ENCODE measurements at places on chromosomes 1 and 21.
A peak's percentile ranks its signal among the peaks of the same experiment; 100 is the strongest.

DNA sequence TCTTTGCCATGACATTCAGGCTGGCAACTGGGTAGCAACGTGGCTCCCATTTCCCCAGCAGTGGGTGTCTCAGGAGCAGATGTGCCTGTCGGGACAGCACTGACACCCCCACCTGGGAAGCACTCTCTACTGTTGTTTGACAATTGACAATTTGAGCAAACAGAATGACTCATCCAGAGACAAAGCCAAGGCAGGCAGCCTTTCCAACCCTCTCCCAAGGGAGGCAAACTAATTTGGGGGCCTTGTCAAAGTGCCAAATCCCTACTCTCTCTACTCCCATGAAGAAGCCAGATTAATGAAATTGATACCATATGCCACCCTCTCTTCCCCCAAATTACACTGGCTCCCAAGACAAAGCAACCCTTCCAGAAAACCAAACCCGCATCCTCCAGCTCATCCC, 65.6 kb downstream of the GRIK3 start:
- DNase-seq, result no peak

- DNase-seq, result no peak
Measured at GRCh38 chr1:33155877-33156538, 25.8 kb downstream of the TRIM62 start.

DNA sequence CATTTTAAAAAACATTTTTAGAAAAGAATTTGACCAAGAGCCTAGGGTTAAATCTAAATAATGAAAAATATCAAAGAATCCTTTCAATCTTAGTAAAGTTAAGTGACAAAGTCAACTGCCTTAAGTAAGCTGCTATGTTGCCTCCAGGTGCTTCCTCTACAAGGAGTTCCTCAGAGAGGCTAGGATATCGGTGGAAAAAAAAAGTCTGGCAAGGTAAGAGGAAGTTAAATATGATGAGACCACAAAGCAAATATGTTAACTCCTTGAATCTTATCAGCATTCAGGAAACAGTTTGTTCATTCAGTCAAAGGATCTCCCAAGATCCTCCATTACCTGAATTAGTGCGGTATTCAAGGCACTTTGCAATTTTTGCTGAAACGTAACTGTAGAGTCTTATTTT, 563.5 kb downstream of the PTPRC start:
- no peak for DNase-seq

DNA sequence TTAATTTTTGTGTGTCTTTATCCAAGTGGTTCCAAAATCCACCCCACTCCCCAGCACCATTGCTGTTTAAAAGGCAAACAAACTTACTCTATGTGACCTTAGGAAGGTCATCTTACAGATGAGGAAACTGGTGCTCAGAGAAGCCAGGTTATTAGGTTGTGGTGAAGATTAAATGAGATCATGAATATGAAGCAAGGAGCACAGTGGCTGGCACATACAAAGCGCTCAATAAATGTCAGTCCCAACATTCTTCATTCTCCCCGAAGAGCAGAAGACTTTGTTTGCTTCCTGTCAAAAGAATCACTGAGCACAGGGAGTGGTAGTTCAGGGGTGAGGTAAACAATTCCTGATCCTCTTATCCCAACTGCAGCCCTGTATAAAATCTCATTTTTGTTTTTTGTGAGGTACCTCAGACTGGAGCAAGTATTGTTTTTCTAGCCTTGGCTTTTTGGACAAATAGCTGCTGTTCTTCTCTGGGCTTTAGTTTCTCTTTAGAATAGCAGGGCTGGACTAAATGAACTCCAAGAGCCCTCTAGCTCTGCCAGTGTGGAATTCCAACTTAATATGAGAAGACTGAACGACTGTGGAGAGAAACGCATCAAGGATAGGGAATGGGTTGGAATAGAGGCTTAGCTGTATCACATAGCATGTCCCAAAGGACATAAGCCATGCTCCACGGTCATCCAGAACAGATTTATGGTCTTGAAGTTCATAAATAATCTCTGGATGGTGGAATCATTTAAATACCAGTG, 455.3 kb upstream of the USP24 start:
- peak; percentile 18 for DNase-seq

- DNase-seq, result no peak
Measured at GRCh38 chr1:173287785-173288184, 80.7 kb upstream of the TNFSF4 start.

GRCh38 chr1:54987427-54987826, 7.0 kb downstream of the TMEM61 start:
- DNase-seq, result no peak

GRCh38 chr1:169015464-169015863, 91.0 kb upstream of the ATP1B1 start:
- no peak for DNase-seq

GRCh38 chr1:164855716-164856329, 296.8 kb downstream of the PBX1 start:
- no peak for DNase-seq

- DNase-seq, result no peak
Measured at GRCh38 chr1:236948381-236948780, 55.9 kb downstream of the MT1HL1 start.

DNA sequence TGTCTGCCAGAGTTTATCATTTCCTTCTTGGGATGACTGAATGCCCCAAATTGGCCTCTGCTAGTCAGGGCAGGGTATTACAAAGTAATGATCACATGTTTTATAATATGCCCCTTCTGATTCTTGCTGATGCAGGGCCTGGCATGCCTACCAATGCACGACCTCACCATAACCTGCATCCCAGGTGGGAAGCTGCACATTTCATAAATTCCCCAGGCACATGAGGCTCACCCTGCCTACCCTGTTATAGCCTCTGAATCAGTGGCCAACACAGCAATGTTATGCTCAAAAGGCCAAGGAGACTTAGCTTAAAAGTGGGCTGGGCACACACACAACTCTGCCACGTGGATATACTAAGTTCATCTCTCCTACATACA, 28.0 kb upstream of the XPR1 start:
- DNase-seq, result no peak

DNA sequence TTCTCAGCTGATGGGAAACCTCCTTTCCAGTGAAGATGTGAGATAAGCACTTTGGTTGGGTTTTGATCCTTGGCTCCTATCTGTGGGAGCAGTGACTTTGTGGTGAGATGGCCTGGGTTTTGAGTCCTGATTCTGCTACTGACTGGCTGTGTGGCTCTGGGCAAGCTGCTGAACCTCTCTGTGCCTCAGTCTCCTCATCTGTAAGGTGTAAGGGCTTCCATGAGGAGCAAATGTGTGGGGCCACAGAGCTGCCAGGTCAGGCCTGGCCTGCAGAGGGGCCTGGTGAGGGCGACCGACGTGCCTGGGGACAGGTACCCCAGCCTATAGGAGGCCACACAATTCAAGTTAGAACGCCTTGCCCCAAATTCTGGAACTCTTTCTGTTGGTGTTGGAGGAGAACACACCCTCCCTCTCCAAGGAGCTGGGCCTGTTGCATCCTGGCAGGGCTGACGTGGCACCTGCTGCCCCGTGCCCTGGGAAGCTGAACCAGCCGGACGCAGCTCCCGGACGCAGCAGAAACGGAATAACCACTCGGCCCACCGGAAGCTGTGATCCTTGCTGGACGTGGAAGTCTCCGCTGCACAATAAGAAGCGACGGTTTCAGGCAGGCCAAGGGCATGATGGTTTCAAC, 62.7 kb downstream of the AGPAT3 start:
- no peak for DNase-seq

- DNase-seq, result no peak
Measured at GRCh38 chr1:247825362-247825761, 1.4 kb upstream of the OR14A16 start.

- no peak for DNase-seq
Measured at GRCh38 chr1:170146720-170147263, 1.0 kb downstream of the NTMT2 start.

- no peak for DNase-seq
Measured at GRCh38 chr1:62391369-62391971, 45.4 kb upstream of the USP1 start.

DNA sequence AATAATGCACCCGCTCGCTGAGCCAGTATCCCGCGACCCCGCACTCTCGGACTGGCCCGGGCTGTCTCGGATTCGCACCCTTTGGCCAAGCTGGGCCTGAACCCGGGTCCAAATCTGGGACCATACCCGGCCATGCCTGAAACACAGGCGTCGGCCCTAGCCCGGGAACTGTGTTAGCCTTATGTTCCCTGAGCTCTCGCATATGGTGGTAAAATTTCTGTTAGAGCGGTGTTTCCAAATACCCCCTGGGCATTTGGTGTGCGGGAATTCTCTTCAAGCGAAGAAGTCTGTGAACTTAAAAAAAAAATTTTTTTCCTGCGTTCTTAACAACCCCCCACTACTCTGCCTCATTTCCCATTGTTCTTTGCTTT, 3.1 kb downstream of the RNF220 start:
- no peak for DNase-seq

- DNase-seq, result no peak
Measured at GRCh38 chr1:32221581-32221979, 573 bp downstream of the TMEM234 start.

GRCh38 chr1:195939844-195940243, 668.4 kb downstream of the KCNT2 start:
- no peak for DNase-seq

- no peak for DNase-seq
Measured at GRCh38 chr1:229209386-229209785, 61.5 kb upstream of the RAB4A start.

- no peak for DNase-seq
Measured at GRCh38 chr1:234963180-234963903, 165.3 kb downstream of the TOMM20 start.

DNA sequence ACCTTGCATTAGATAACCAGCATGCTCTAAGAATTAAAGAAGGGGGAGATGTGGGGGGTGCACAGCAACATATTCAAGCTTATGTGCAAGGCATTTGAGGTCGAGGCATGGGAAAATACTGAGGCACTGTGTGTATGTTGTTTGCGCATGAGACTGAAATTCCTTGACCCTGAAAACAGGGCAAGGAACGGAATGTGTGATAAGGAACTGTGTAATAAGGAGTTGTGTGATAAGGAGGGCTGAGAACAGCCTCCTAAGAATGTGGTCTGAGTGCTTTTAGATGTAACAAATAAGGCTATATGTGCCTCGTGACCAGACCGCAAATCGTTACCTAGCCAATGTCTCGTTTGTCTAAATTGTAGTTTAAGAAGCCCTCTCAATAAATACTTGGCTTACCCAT, 26.5 kb upstream of the ITLN1 start:
- no peak for DNase-seq

DNA sequence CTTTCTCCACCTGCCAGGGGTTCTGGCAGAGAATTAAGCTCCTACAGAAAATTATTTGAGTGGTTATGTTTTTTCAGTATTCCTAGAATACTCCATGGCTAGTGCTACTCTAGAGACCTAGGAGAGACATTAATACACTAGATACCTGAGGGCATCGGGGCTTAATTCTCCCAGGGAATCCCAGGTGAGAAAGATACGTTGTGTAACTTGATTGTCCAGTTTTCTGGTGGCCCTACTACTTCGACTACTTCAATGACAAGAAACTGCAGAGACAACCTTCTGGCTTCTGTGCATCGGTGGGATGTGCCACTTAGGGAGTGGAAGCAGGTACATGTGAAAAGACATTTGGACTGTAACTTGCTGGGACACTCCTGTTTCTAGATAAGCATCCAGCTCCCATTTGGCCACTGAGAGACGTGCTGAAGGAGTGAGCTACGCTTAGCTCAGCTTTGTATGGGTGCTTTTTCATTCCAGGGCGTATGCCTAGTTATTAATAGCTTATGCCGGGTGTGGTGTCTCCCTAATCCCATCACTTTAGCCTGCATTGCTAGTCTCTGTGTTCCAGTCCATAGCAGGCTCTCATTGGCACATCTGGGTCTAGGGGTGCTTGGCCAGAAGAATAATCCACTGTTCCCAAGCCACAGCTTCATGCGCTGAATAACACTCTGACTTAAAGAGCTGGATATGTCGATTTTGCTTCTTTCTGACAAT, 300.7 kb downstream of the SIPA1L2 start:
- DNase-seq, result no peak

- no peak for DNase-seq
Measured at GRCh38 chr1:239735111-239735510, 348.7 kb downstream of the CHRM3 start.

DNA sequence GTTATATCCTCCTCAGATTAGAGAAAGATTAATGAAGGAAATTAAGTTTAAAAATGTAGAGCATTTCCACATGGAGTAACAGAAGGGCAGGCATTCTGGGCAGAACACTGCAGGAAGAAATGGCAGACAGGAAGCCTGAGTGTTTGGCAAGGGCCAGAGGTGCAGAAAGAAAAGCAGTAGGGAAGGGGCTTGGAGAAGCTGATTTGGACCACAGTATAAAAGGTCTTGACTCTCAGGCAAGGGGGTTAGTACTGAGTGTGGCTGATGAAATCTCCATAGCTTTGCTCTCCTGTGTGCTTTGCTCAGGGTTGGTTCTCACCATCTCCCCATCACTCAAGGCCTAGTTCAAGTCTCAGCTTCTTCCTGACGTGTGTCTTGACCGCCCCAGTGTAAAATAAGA, 80.2 kb downstream of the SLC45A1 start:
- DNase-seq, result no peak

DNA sequence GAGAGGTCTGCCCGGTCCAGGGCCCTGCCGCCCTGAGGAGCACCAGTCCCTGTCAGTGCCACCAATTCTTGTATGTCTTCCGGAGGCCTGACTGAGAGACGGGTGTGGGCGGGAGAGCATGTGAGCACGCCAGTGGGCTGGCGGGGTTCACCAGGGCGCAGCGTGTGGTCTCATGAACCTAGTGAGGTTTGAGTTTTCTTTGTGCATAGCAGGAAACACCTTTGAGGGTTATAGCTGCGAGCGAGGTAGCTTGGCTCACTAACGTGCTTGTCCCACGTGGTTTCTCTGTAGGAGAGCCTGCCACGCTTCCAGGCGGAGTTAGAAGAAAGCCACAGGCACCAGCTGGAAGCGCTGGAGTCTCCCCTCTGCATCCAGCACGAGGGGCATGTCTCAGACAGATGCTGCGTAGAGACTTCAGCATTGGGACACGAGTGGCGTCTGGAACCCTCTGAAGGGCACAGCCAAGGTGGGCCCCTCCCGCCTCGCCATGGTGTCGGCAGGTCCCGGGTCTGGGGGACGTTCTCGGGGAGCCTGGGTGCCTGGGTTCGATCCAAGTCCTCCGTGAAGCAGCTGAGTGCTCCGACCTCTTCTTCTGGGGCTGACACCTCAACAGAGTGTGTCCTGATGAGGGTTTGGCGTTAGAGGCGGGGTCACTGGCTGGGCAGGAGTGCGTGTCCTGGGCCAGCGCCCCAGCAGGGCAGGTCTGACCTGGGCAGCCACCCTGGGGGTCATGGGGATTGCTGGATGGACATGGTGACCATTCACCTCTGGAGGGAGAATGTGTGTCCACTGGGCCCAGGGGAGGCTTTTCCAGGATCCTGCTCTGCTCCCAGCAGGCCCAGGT, 31.4 kb downstream of the PCNT start:
- DNase-seq, result no peak

DNA sequence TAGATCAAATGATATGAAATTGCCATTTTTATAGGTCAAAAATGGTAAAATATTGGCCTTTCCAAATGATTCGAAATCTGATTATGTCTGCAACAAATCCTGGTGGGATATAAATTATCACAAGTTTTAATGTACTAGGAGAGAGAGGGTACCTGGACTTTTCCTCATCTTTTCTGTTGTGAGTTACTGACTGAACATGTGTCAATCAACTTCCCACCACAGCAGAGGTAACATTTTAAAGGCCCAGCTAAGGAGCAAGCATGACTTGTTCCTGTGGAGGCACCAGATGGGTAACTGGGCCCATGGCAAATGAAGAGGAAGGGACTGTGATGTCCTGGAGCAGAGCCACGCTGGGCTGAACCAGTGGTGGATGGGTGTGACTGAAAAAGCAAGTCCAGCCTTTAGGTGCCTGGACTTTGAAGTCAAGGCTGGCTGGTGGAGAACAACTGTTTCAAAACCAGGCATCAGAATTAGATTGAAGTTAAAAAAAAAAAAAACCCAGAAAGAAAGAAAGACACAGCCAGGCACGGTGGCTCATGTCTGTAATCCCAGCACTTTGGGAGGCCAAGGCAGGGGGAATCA, 6.6 kb downstream of the MR1 start:
- DNase-seq, result no peak
